Esophagus mucosa (tissue), 1 donor: ENCODE measurements at places on chromosomes 5 and 9.
A peak's percentile ranks its signal among the peaks of the same experiment; 100 is the strongest.

DNA sequence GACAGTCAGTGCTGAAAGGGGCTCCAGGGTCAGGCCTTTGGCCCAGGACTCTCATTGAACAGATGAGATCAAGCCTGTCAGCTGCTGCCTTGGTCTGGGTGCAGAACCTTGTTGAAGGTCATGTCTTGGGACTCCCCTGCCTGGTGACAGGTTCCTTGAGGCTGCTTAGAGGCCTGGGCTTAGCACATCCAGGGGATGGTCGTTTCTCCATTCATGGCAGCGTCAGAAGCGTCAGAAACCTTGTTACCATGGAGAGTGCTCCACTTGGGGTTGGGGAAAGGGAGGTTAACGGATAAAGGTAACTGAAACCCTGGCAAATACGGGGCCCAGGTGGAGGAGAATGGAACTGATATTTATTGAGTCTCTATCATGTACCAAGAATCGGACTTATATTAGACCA is 8.8 kb downstream of the ARPC5L start:
- ATAC-seq, result no peak

DNA sequence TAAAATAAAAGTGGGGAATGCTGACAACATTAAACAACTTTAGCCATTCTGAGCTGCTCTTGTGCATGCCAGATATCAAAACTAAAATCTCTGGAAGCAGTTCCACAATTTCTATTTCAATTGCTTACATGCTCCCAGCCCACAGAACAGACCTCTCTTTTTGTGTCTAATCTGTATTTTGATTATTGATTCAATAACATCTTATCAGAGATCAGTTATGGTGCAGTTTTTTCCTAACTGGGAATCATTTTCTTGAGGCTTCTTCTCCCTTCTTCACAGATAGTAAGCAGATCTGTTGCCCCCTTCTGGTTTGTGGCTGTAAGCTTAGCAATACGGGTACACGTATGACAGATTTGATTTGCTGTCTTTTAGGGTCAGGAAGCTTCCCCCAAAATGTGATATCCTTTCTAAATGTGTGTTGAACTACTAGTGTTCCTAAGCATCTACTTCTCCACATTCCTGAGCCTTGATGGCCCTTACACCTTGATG is 39.4 kb downstream of the MRPS27 start:
- no peak for ATAC-seq

DNA sequence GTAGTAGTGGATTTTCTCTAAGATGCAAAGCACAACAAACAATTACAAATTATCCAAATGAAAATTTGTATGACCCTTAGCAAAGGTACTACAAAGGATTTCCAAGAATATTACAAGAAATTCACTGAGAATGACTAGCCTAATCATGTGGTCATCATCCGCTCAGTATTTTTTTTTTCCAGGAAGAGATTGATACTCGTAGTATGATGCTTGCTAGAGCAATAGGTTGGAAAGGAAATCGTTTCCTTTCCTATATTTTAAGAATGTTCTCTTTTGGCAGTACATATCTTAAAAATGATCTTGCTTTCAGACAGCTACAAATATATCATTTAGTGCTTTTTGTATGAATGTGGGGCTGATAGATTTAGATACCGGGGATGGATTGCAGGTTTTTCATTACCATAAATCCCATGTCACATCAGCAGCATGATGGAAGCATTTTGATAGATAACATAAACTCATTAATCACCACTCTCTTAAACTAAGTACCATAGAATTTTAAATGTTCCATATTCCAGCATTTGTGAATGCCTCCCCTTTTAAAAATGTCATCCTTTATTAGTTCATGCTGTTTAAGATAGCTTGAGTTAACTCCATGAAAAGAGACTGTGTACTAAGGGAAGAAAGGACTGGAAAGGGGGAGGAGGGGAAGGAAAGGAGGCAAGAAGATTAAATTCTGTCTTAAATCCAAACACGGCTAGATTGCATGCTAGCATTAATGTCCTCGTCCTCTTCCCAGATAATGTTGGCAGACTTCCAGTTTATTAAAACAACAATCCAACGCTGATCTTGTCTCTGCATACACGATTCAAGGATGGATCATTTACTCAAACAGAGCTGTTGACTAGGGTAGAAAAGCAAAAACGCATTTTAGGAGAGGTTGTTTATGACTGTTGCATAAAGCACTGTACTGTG is 311.7 kb upstream of the ZNF608 start:
- ATAC-seq, result no peak

DNA sequence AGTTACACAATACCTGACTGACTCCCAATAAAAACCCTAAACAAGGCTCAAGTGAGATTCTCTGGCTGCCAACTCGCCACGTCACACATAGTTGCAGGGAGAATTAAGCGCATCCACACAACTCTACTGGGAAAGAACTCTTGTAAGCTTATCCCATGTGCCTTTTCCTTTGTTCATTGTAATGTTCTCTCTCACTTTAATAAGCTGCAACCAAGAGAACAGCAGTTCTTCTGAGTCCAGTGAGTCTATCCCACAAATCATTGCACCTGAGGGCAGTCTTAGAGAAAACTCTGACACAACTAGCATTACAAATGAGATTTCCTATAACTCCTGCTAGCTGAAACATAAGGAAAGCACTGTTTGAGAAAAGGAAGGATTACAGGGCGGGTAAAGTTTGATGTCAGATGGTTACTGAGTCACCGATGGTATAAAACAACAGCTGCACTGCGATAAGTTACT is 27.4 kb downstream of the CENPK start:
- ATAC-seq, result peak; percentile 69

DNA sequence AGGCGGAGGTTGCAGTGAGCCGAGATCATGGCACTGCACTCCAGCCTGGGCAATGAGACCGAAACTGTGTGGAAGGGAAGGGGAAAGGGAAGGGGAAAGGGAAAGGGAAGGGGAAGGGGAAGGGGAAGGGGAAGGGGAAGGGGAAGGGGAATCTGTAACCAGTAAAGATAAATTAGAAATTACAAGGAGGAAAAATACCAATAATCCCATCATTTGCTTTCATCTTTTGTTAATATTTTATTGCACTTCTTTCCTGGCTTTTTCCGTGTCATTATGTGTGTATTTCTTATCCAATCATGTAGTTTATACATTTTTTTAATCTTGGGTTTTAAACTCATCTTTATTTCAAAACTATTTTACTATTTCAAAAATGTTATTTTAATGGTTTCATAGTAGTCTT is 29.6 kb upstream of the MRPS30 start:
- no peak for ATAC-seq

- no peak for ATAC-seq
Measured at GRCh38 chr5:59773294-59773693, 120.2 kb downstream of the PDE4D start.

DNA sequence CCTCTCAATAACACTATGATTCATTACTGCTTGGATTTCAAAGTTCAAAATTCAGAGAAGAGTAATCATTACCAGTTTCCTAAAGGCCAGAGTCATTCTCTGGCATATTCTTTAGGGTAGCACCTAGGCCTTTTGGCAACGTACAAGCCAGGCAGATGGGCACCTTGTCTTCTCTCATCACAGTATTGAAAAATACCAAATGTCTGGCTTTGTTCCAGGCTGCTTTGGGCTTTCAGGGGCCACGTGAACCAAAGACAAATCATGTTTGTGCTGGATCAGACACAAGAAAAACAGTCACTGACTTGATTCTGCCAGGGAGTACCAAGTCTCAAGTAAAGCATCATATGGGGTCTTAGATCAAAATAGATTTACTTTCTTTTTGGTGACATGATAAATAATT is 15.5 kb downstream of the MEGF9 start:
- ATAC-seq, result no peak

DNA sequence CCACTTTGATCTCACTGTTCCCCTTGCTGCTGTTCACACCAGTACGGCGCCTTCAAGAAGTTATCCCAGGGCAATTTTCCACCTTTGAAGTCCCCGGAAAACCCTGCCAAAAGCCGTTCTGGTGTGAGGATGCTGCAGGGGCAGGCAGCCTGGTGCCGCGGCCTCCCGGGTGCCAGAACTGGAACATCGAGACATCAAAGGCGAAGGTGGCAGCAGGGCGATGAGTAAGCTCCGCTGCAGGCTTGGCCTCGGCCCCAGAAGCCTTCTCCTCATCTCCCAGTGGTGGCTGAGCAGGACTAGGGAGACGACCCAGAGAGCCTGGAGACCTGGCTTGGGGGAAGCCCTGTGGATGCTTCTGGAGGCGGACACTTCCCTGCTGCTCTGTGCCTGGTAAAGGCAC is 115.3 kb upstream of the MSX2 start:
- ATAC-seq, result peak; percentile 87

GRCh38 chr5:3269395-3270169 is 326.1 kb upstream of the IRX1 start:
- no peak for ATAC-seq

- no peak for ATAC-seq
Measured at GRCh38 chr9:132412089-132412488, 2.1 kb downstream of the CFAP77 start.

- ATAC-seq, result peak; percentile 39
Measured at GRCh38 chr5:6659941-6660684, 26.9 kb downstream of the SRD5A1 start.
